Stimulated activated CD4-positive, alpha-beta T cell treated with anti-CD3 and anti-CD28 coated beads, Interleukin-1b, Interleukin-23, amount 100 ng/mL, for 1 hour (primary cell): ENCODE measurements at places on chromosomes 5 and 9.

- DNase-seq, result no peak
Measured at GRCh38 chr5:2320611-2321010, 430.9 kb downstream of the IRX2 start.

DNA sequence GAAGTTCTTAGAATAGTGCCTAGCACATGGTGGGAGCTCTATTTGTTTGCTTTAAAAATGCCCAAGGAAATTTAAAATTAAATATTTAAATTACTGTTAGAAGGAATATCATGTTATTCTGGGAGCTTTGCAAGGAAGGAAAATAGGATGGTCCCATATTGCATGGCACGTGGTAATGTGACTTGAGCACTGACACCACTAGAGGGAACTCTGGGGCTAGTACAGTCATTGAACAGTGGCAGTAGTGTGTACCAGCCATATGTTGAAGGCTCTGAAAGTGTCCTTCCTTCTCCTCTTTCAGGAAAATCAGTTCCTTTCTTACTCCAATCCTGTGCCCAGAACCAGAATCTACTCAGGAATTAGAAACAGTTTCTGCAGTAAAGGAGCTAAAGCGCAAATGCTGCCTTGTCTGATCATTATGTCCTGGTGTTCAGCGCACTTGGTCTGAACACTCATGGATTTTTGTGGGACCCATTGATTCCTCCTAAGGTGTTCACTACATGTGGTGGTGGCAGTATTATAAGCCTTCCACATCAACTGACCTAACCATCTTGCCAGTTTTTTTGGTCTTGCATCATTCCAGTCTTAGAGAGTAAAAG lies 54.1 kb downstream of the GDA start:
- no peak for DNase-seq

GRCh38 chr5:68891718-68892117 lies 202.1 kb upstream of the SLC30A5 start:
- DNase-seq, result no peak

- no peak for DNase-seq
Measured at GRCh38 chr5:33468775-33469435, 28.1 kb downstream of the TARS1 start.

DNA sequence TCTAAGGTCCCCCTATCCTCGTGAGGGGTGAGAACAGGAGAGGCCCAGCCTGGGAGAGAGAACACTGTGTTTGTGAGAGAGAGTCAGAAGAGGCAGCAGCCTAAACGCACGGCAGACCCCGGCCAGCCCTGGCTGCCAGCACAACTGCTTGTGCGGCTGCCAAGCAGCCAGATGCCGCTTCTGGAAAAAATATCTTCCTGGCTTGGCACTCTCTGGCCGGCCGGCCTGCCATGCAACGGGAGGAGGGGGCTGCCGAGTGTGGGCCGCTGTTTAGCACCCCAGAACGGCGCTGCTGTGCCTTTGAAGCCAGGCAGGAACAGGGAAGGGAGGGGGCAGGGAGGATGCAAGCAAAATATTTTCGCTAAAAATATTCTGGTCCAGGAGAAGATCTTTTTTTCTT lies 105.0 kb downstream of the FGF18 start:
- DNase-seq, result no peak

GRCh38 chr5:94784536-94785505 lies 166.4 kb downstream of the SLF1 start:
- no peak for DNase-seq

- DNase-seq, result no peak
Measured at GRCh38 chr5:145393426-145393825, 441.7 kb downstream of the PRELID2 start.

- no peak for DNase-seq
Measured at GRCh38 chr9:35714123-35714522, 17.9 kb downstream of the TLN1 start.

DNA sequence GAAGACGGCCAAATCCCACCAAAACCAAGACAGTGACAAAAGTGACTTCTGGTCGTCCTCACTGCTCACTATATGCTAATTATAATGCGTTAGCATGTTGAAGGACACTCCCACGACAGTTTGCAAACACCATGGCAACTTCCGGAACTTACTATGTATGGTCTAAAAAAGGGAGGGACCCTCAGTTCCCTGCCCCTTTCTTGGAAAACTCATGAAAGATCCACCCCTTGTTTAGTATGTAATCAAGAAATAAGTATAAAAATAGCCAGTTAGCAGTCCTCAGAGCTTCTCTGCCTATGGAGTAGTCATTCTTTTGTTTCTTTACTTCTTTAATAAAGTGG lies 9.5 kb downstream of the FCN2 start:
- no peak for DNase-seq

DNA sequence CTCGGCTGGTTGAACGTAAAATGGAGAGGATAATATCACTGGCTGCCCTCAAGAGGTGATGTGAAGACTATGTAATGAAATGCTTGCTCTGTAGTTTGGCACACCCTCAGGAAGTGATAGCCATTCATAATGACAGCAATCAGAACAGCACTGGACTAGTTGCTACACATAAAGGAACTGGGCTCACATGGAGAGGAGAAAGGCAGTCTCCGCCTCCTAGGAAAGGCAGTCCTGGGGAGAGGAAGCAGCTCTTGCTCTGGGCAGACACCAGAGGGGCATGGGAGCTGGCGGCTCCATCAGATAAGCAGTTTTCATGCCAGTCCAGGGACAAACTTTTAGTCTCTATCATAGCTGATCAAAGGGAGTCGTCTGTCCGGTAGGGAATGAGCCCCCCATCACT lies 46.9 kb downstream of the ARHGEF37 start:
- DNase-seq, result no peak

GRCh38 chr5:180347702-180348101 lies 5.4 kb downstream of the GFPT2 start:
- DNase-seq, result no peak

GRCh38 chr5:74510476-74511075 lies 130.0 kb downstream of the ENC1 start:
- no peak for DNase-seq

- DNase-seq, result no peak
Measured at GRCh38 chr9:74041588-74041987, 455.5 kb upstream of the RORB start.

GRCh38 chr5:66882606-66883227 lies 286.5 kb downstream of the MAST4 start:
- DNase-seq, result no peak

DNA sequence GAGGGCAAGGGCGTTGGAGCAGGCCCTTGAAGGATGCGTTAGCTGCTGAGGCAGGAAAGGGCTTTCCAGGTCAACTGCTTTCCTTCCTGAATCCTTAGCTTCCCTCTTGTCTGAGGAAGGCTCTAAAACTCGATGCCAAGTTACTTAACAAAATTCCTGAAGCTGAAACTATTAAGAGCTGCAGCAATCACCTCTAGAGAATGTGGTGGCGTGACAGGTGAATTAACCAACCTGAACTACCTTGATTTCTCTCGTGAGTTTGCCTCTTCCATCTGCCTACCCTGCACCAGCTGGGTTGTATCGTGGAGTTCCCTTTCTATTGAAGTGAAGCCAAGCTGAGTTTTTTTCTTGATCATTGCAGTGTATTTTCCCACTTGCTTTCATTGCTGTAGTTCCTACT lies 96.1 kb downstream of the PDE8B start:
- no peak for DNase-seq

GRCh38 chr9:122463828-122464632 lies 13.7 kb downstream of the OR1J1 start:
- DNase-seq, result no peak

- DNase-seq, result no peak
Measured at GRCh38 chr5:68304421-68305052, 89.0 kb downstream of the PIK3R1 start.

GRCh38 chr5:160520609-160521391 lies 99.1 kb downstream of the PTTG1 start:
- DNase-seq, result no peak

DNA sequence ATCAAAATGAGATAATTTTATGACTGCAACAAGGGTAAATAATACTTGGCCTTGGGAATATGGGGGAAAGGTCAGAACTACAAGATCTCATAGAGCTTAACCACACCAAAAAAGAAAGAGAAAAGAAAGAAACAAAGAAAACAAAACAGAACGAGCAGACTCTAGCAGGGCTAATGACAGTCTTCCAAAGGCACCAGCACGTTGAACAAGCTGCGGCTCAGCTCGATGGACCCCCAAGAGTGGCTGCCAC lies 689 bp downstream of the AK3 start:
- DNase-seq, result no peak

DNA sequence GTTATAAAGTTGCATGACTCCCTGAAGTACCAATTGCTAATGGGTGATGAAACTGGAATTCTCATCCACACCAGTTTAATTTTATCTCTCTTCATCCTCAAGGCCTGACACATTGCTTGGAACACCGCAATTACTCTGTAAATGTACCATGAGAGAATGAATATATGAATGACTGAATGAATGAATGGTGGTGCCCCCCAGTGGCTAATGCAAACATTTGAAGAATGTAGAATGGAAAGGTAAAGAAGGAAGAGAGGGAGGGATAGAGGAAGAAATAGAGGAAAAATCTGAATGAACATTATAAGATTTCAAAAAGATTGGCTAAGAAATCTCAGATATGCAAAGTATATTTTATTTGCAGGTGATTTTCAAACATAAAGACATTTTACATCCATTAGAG lies 13.1 kb downstream of the PAPPA start:
- no peak for DNase-seq

- no peak for DNase-seq
Measured at GRCh38 chr5:67289763-67290521, 93.3 kb upstream of the CD180 start.

DNA sequence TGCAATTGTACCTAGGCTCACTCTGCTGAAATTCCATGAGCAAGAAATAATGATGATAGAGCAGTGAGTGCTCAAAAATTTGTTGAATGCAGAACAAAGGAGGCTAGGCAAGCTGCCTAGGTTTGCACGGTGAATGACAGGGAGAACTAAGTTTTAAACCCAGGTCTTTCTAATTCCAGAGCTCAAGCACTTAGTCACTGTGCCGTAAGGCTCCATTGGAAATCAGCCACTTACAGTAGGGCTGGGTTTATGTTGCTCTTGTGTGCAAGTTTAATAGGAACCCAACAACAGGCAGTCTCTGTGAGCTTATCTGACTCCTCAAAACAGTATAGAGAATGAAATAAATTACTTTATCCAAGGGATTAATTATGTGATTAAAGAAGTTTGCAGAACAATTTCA lies 147.0 kb downstream of the CSNK1G3 start:
- DNase-seq, result no peak

DNA sequence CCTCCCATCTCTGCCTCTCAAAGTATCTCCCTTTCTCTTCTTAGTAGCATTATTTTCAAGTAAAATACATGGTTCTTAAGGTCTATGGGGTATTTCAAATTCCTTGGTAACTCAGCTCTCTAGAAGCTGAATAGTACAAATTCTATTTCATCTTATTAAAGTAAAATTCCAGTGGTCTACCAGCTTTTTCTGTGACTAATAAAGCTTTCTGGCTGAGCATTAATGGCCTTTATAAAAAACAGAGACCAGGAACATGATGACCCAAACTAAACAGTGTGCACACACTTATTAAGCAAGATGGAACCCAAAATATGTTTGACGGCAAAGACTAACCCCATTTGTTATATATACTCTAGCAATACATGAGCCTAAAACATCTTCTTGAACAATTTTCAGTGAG lies 142.6 kb downstream of the OR2K2 start:
- no peak for DNase-seq

DNA sequence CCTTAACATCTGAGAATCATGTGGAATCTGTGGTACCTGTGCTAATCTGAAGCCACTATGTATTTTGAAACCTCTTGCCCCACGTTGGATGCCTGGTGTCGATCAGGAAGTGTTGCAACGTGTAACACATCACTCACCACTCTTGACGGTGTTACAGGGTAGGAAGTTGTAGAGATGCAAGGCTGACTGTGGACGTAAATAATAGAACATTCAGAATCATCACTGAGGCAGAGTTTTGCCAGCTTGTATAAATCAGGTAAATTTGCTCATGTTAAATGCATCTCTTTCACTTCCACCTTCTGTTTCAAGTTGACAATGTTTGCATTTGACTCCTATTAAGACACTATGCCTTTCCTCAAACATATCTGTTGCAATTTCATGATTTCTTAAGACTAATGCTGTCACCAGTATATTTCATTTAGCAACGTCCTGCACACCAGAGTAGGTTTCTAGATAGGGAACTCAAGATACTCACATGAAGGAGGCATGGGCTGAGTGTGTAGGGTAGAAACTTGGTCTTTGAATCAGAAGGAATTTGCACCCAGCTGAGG lies 38.1 kb downstream of the BASP1 start:
- no peak for DNase-seq

- no peak for DNase-seq
Measured at GRCh38 chr5:90440644-90441043, 31.1 kb upstream of the CETN3 start.

DNA sequence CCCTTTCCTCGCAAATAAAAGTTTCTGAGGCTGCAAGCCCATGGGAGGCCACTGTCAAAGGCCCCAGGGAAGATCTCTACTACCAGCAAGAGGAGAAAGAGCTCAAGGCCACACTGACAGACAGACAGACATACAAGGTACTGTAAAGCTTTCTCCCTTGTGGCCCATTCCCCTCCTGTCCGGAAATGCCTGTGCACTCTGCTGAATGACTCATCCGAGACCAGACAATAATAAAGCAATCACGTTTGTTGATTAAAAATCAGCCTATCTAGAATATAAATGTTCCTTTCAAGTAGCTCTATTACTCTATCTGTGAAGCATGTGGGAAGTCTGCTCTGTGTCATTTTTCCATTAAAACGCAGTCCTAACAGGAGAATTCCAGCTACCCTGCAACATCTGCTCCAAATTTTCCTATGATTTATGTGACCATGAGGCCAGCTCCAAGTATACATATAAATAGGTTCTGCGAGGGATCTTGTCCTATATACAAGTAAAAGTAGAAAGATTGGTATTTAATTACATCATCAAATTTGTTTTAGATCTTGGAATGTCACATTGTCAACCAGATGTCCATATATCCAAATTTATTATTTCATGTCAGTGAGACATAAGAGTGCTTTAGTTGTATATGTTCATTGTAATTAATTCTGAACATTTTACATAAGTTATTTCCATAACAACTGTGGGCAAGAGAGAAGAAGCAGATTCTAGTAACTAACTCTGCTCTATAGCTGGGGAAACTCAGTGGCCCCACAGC lies 34.7 kb upstream of the TGFBI start:
- no peak for DNase-seq

GRCh38 chr5:145761254-145761653 lies 73.9 kb downstream of the PRELID2 start:
- DNase-seq, result no peak

DNA sequence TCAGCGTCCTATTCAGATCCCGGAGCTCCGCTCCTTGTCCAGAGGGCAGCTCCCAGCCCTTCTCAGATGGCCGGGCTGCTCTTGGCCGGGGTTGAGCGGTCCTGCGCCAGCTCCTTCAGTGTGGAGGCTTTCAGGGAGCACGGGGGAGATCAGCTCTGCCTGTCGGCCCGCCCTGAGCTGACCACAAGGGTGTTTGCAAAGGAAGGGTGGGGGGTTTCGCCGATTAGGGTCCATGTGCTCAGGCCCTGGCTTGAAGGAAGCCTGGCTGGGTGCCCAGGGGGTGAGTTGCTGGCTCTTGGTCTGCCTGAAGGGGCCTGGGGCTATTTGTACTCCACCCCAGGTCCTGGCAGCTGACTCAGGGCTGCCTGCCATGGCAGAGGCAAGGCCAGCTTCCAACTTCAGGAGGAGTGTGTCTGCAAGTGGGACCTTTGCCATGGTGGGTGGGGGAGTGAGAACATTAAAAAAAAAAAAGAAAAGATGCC lies 250.1 kb upstream of the KLF4 start:
- no peak for DNase-seq

- no peak for DNase-seq
Measured at GRCh38 chr5:4405614-4406219, 734.4 kb upstream of the ADAMTS16 start.
